Vagina (tissue), 2 donors: ENCODE measurements at places on chromosomes 6 and 20.

DNA sequence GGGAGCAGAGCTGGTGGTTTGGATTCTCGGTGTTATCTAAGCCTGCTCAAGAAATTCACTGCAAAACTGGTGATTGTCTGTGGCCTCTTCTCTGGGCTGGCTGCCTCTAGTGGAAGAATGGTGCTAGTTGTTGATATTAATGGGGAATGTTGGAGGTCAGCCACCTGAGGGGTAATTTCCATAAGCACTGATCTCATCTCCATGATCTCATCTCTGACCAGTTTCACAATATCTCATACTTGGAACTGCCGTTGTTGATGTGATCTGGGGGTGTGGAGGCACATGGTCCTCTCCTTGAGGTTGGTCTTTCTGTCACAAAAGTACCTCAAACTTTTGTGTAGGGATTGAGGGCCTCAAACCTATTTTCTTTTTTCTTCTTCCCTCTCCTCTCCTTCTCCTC is 102.6 kb downstream of the CD109 start:
- DNase-seq, result no peak

GRCh38 chr6:149248693-149249369 is 68.7 kb upstream of the TAB2 start:
- no peak for DNase-seq

- DNase-seq, result no peak
These were observed 65.7 kb upstream of the BACH2 start for GRCh38 chr6:90362318-90362717.

DNA sequence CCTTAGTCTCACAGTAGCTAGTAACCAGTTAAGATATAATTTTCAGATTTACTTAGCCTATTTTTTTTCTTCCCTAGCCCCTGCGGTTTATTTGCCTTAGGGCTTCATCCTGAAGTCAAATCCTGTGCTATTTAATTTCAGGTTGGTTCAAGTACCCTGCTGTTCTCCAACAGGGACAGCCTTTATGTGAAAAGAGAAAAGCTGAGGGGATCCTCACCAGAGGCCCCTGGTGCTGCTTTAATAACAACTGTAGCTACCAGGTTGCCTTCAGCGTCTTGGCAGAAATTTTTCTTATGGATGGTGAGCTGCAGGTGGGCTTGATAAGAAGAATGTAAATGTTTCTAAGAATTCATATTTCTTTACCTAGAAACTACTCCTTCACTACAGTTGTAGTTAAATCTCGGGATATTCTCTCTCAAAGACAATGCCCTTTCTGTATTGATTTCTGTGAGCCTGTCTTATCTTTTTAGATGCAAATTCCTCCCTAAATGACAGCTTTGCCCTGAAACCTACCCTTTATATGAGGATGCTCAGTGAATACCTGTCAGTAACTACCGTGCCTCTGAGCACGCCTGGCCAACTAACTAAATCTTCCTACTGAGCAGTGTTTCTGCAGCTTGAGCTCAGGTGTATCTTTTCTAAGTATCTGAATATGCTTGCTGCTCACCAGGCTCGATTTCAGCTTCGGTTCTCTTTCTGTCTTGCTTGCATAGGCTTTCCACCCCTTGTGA is 320.5 kb downstream of the MMUT start:
- no peak for DNase-seq

DNA sequence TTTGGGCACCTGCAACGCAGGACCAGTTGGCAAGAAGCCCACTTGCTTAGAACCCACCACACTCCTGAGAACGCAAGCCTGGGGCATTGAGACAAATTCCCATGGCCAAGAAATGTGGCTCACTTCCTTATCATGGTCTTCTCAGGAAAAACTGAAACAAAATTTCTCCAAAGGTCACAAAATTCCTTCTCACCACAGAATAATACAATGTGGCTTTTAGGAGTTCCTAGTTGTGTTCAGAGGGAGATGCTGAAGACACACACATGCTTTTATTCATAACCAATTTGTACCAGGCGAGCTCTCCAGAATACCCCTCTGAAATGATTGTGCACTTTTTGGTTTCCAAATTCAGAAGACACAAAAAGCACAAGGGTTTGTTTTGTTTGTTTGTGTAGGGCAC is 31.6 kb downstream of the ADTRP start:
- no peak for DNase-seq

GRCh38 chr6:56984361-56984760 is 29.5 kb downstream of the BEND6 start:
- DNase-seq, result no peak

DNA sequence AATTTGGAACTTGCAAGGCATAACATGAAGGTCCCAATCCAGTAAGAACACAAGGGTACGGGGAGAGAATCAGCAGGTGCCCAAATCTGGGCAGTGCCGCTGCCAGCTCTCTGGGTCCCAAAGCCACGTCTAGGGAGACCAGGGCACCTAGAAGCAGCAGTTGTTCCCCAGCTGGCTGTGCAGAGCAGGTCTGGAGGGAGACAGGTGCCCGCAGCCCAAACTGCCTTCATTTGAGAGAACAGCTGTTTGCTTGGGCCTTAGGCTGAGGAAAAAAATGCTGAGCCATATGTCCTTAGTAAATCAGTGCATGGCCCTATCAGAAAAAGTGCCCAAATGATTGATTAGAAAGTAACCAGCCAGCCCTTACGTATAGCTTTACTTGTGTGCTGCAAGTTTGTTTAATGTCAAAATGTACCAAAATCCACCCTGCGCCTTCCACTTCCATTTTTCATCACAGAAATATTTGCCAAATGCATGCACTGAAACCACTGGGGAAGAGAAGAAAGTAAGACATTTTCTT is 9.1 kb upstream of the PRELID3B start:
- no peak for DNase-seq

GRCh38 chr20:52552181-52552872 is 360.7 kb upstream of the ZFP64 start:
- no peak for DNase-seq

DNA sequence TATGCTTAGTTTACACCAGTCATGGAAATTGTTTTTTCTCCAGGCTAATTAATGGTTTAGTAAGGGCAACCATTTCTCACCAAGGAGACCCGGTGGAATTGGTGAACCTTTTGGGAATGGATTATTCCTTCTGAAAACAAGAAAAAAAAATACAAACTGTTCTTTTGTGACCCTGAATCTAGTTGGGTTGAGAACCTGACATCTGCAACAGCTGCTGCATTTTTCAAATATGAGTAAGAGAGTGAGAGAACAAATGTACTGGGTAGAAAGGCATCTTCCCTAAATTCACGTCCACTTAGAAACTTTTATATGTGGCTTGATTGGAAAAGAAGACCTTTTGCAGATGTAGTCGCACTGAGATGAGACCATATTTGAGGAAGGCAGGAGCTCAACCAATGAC is 553.4 kb upstream of the EPHA7 start:
- DNase-seq, result no peak

- DNase-seq, result peak; percentile 55
These were observed 5.3 kb upstream of the NKX2-2 start for GRCh38 chr20:21519136-21519584.

- no peak for DNase-seq
These were observed 6.7 kb downstream of the RWDD2A start for GRCh38 chr6:83199863-83200225.

DNA sequence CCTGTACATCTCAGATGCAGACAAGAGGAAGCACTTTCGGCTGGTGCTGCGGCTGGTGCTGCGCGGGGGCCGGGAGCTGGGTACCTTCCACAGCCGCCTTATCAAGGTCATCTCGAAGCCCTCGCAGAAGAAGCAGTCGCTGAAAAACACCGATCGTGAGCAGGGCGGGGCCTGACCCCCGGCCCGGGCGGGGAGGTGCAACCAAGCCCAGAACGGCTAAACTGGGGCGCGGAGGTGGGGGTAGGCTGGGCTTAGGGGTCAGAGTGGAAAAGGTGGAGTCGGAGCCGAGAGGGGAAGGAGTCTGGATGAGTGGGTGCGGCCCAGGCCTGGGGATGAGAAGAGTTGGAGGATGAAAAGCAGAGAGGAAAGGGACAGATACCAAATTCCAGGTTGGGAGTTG is 4.1 kb upstream of the MATN4 start:
- DNase-seq, result no peak

DNA sequence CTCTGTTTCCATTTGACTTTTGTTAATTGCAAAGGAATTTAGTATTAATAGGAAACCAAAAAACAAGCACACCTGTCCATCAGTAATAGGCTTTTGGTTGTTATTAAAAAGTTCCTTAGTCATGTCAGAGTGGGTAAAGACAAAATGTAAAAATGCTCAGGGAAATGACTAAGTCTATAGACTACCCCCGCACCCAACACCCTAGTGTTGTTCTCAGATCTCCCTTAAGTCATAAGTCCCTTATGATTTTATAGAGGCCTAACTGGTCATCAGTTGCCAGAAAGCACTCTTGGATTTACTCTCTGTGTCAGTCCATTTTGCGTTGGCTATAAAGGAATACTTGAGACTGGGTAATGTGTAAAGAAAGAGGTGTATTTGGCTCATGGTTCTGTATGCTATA is 52.8 kb downstream of the MAP3K4 start:
- DNase-seq, result no peak

GRCh38 chr20:23477223-23477622 is 13.7 kb upstream of the CST8 start:
- no peak for DNase-seq

- no peak for DNase-seq
These were observed 677.2 kb upstream of the SLC35B3 start for GRCh38 chr6:9112544-9112943.

GRCh38 chr20:32970115-32970972 is 33.9 kb downstream of the SUN5 start:
- DNase-seq, result peak; percentile 58

DNA sequence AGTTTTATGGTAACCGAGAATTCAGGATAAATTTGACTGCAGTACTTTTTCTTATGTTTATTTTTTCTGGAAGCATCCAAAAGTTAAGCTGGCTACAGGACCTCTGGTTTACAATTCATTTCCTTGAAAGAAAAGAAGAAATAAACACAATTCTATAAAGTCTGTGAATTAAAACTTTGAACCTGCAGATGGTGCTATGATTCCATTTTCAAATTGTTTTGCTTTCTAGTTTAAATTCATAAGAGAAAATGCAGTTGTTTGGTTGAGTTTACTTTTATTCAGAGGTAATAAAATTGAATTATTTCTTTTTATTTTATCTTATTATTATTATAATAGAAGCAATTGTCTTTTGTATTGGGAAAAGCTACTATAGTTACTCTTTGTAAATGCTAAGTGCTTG is 1.8 kb upstream of the VIP start:
- DNase-seq, result no peak

DNA sequence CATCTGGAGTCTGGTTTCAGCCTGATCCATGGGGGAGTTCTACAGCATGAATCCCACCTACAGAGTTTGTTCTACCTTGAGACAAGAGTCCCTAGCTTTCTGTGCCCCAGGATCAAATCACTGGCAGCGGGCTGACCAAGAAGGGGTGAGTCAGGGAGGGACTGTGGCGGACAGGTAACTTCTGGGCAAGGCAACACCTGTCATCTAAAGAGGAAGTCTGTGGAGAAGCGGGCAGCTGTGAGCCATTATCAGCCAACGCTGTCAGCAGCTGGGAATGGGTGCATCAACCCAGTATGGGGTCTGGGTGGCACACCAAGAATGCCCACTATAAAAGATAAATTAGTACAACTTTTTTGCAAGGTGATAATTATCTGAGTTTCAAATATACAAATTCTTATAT is 45.9 kb downstream of the UBE3D start:
- DNase-seq, result no peak

GRCh38 chr20:19137641-19138040 is 74.8 kb upstream of the SLC24A3 start:
- DNase-seq, result no peak

DNA sequence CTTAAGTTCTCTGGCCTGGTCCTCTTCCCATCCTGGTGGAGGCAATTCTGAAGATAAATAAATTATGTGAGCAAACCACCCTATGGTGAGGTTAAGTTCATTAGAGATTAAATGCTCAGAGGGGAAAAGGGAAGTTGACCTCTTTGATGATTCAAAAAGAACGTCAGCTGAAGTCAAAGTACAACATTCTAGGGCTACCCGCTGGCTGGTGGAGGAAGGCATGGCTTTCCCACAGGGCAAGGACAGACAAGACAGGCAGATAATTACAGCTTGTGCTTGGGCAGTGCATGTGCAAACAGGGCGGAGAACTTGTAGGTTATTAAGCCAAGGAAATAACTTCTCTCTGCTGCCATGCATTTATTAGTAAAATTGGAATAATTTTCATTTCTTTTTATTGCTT is 91.0 kb upstream of the SLC24A3 start:
- DNase-seq, result peak; percentile 22

GRCh38 chr6:2197984-2198383 is 47.4 kb downstream of the GMDS start:
- no peak for DNase-seq

GRCh38 chr6:148999929-149000468 is 253.2 kb downstream of the UST start:
- DNase-seq, result no peak

- no peak for DNase-seq
These were observed 63.8 kb downstream of the UBR2 start for GRCh38 chr6:42627674-42628073.

DNA sequence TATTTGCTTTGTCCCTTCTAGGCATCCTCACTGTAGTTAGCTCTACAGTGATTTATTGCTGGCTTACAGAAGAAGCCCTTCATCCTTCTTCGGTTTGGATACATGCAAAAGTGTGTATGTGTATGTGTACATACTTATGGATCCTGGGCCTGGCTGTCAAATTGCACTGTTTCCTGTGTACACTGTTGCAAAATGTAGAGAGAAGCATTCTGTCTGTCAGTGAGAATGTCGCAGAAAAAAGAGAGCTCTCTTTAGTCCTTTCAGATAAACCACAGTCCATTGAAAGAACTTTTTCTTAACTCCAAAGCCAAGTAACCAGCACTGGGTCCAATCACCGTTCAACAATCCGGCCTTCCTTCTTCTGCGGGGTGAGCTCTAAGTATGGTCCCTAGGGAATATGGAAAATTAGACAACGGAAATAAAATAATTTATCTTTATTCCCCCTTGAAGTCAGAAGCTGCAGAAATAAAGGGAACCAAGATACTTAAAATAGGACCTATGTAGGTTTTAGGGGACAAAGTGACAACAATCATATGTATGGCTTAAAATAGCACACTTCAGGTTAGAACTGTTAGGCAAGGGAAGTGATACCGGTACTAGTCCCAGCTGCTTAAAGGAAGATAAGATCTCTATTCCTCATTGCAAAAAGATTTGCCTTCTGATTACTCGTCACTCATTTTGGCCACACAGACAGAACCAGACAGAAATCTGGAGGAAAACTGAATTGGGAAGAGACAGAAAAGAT is 107.0 kb downstream of the CD83 start:
- DNase-seq, result no peak

DNA sequence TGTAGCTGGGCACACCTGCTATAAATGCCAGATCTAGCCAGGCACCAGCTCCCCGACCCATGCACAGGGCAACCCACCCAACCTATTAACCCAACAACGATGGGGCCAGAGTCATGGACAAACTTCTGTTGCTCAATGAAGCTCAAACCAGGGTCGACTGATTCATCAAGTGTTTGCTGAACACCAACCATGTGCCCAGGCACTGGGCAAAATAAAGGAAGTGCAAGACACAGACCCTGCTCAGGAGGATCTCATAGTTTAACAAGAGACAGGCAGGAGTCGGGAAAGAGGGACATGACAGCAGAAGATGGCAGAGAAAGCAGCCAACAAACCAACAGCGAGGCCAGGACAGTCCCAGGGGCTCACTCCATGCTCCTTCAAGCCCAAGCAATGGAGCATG is 18.8 kb downstream of the KCNK5 start:
- no peak for DNase-seq

- DNase-seq, result no peak
These were observed 2.3 kb downstream of the TOX2 start for GRCh38 chr20:43916881-43917371.
